ENCODE measurements at places on chromosomes 5 and 9.

- no peak for DNase-seq
Measured at GRCh38 chr5:109099081-109099480, 310.7 kb downstream of the PJA2 start.

DNA sequence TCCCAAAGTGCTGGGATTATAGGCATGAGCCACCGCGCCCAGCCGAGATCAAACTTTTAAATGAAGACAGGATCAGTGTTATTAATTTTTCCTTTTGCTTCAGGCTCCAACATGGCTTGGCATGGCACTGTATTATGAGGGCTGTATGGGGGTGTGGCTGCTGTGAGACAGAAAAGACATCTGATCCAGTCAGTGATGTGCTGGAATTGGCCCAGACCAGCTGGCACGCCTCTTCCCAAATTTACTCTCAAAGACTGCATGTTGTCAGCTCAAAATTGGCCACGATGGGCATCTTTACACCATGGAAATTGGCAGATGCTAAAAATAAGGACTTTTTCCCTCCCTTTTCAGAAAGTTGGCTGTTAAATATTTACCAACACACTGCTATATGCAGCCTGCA is 12.1 kb upstream of the COL27A1 start:
- no peak for DNase-seq

GRCh38 chr5:114412510-114413171 is 50.8 kb downstream of the KCNN2 start:
- DNase-seq, result no peak

DNA sequence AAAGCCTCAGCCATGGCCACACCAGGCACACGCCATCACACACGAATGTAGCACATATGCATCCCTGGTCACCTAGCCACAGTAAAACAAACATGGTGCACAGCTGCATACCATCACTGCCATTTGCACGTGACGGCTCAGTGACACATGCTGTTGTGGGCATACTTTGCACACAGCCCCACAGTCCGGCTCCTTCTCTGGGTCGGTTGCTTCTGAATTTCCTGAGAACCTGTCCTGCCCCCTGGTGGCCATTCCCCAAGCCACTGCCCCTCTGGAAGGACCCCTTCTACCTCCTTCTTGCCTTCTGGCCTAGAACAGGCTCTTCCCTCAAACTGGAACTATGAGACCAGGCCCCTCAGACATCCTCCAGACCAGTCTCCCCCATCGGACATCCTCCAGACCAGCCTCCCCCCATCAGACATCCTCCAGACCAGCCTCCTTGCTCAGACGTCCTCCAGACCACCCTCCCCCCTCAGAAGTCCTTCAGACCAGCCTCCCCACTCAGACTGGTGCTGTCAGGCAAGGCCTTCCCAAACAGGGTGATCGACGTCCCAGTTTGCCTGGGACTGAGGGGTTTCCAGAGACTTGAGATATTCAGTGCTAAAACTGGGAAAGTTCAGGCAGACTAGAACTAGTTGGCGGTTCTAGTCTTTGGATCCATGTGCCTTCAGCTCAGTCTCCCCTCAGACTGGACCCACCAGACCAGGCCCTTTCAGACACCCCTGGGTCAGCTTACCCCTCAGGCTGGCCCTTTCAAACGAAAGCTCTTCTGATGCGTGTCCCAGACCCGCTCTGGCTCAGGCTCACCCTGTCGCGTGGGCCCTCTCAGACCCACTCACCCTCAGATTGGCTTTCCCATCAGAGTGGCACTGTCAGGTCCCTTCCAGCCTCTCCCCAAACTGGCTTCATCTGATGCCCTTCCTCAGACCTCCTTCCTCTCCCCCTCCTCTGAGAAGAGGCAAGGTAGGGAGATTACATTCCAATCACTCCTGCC is 24.3 kb upstream of the ENHO start:
- DNase-seq, result no peak

GRCh38 chr5:142320851-142321560 is 3.8 kb downstream of the SPRY4 start:
- DNase-seq, result no peak

Measured in stimulated activated CD4-positive, alpha-beta T cell treated with anti-CD3 and anti-CD28 coated beads, Interleukin-1b, Interleukin-23, amount 100 ng/mL, for 1 hour (primary cell).